NCI-H774 (cell line): ENCODE measurements at places on chromosomes 4 and X.

GRCh38 chr4:110770353-110770752, 147.5 kb upstream of the PITX2 start:
- no peak for DNase-seq

DNA sequence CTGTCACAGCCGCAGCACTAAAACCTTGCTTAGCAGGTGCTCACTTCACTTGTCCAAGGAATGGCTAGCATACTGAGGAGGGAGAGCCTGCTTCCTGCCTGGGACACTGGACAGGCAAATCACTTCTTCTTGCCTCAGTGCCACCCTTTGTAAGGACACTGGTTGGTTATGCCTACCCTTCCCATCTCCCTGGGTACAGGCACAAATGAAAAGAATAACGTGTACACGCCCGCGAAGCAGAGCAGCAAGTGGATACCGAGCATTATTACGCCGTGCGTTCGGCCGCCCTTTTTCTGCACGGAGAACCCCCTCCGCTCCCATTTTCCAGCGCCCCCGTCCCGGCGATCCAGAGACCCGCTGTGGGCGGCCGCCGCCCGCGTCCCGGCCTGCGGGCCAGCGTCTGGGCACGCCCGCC, 338 bp upstream of the KLHL2 start:
- DNase-seq = no peak

DNA sequence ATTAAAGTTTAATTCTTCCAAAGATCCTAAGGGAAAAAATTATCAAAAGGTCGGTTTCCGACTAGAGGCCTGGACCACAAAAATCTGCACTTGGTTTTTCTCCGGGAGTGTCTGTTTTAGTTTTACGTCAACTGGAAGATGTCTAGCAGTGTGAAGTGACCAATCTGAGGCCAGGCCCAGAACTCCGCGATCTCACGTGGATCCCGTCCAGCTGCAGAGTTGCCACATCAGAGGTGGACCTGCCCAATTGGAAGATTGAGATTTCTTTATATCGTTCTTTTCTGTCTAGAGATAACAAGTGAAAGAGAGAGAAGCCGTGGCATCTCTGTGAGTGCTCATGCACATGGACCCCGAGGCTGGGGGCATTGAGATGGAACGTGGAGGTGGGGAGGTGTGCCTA, 115.8 kb downstream of the AFF1 start:
- no peak for DNase-seq

- DNase-seq = no peak
Observed at GRCh38 chrX:143165778-143166177, 140.1 kb downstream of the SPANXN4 start.

DNA sequence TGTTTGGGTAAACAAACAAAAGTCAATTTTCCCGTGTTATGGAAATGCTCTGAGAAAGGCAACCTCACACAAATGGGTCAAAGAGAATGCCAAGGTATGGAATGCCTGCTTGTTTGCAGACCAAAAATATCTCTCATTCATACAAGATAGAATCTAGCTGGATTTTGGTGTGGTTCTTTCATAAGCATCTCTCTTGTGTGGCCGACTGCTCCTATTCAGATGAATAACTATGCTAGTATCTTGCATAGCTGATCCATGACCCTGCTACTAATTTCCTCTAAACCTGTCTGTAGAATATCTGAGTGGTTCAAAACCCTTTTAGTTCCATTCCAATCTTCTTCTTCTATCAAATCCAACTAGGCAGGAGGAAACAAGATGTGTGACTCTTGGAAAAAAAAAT, 28.2 kb upstream of the SORBS2 start:
- no peak for DNase-seq

- no peak for DNase-seq
Observed at GRCh38 chr4:108426493-108426892, 193.9 kb upstream of the RPL34 start.
